ENCODE measurements at places on chromosomes 3 and 15.

GRCh38 chr3:103181160-103181559 is 746.3 kb downstream of the ZPLD1 start:
- DNase-seq = no peak

GRCh38 chr3:100463002-100463401 is 29.4 kb upstream of the TMEM45A start:
- DNase-seq = peak; percentile 77

DNA sequence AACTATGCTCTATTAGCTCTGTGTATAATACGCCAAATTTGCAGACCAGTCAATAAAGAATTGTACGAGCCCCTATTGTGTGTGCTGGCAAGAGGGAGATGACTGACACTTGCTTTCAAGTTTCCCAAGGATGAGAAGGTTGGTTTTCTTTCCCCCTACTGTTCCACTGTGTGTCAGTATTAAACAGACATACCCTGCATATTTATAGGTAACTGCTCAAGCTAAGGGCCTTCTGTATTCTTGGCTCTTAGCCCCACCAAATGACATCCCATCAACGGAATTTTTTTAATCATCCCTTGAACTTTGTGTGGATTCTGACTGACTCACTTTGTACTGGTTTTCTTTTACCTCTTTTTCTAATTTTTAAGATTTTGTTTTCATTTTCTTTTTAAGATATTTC is 60.6 kb upstream of the GYG1 start:
- peak; percentile 87 for DNase-seq

- peak; percentile 44 for DNase-seq
Measured at GRCh38 chr15:68353421-68354135, 76.0 kb downstream of the FEM1B start.

GRCh38 chr15:49625460-49626036 is 4.7 kb downstream of the DTWD1 start:
- DNase-seq = no peak

DNA sequence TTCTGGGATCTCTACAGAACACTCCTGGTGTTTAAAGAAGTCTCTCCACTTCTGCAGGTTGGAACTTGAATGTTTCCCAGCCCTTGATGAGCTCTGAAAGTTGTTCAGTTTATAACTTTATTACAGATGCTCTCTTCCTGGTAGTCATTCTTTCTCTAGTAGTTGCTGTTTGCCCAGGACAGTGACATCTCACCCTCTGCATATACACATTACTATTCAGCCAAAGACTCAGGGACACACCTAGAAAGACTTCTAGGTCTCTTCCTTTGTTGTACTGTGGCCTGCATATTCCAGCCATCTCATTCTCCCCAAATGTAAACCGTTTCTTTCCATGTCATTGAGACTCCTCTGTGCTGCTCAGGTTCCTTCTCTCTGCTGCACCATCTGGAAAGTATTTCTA is 76.7 kb downstream of the MITF start:
- DNase-seq = no peak

- no peak for DNase-seq
Measured at GRCh38 chr3:196691386-196691785, 20.7 kb downstream of the CEP19 start.

All from EH (cell line).